ENCODE measurements at places on chromosomes 12 and 14.

DNA sequence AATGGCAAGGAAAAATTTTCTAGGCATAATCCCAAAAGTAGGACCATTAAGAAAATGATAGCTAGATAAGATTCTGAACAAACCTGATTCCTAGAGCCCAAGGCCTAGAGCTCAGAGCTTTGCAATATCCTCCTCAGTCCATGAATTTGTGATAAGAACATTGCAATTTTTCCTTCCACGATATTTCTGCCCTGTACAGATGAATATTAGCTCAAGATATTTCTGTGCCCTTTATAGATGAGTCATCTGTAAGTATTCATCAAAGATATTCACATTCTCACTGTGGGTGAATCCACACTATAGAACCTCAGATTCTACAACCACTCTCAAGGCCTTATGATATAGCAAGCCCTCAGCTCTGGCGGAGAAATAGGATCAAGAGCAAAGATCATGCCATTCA is 37.5 kb downstream of the EAPP start:
- DNase-seq: no peak

- no peak for DNase-seq
Observed at GRCh38 chr14:73879027-73879426, 7.6 kb upstream of the ZNF410 start.

DNA sequence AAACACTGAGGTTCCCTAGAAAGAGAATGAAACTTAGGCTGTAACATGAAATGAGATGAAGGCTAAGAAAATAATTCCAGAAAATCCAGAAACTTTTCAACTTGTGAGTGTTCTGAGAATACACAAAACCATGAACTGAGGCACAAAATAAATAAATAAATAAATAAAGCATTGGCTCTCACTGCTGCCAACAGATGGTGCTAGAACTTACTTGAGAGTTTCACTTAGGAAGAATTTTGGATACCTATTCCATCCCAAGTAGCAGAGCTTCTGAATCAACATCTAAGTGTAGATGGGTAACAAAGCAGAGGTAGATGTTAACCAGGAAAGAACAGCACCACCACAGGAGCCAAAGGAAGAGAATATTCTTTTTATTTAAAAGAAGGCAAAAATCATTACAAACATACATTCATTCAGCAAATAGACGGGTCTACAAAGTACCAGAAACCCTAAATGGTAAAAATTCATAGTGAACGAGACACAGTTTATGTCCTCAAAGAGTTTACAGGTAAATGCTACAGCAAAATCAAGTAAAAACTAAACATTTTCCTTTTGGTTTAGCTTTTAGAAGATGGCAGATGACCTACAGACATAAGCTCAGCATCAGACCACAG is 16.7 kb downstream of the EPS8 start:
- no peak for DNase-seq

GRCh38 chr12:108093209-108093608 is 35.9 kb upstream of the WSCD2 start:
- DNase-seq: no peak

GRCh38 chr14:104634138-104634760 is 29.7 kb upstream of the TMEM179 start:
- DNase-seq: no peak

GRCh38 chr14:100828031-100828769 is 2.3 kb downstream of the MEG3 start:
- DNase-seq: no peak

- no peak for DNase-seq
Observed at GRCh38 chr12:19669793-19670192, 230.5 kb downstream of the AEBP2 start.

- DNase-seq: no peak
Observed at GRCh38 chr12:120830052-120830940, 73.9 kb downstream of the SPPL3 start.

- no peak for DNase-seq
Observed at GRCh38 chr14:83594874-83595273, 1935.1 kb upstream of the FLRT2 start.

GRCh38 chr12:126346087-126346486 is 1280.9 kb downstream of the AACS start:
- no peak for DNase-seq

- DNase-seq: no peak
Observed at GRCh38 chr12:12483438-12483837, 79.2 kb downstream of the DUSP16 start.

DNA sequence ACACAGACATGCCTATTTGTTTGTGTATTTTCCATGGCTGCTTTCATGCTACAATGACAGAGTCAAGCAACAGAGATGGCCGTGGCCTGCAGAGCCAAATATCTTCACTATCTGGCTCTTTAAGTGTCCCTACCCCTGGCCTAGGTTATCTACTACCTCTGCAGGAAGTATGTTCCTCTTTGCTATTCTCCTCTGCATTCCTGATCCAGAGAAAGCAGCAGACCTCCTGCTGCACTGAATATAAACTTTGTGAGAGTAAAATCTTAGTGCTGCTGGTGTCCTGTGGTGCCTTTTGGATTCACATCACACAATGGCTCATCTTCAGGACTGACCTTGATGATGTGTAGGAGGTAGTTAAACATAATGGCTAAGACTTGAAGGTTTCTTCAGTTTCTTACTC is 233.4 kb downstream of the IPO8 start:
- DNase-seq: no peak

DNA sequence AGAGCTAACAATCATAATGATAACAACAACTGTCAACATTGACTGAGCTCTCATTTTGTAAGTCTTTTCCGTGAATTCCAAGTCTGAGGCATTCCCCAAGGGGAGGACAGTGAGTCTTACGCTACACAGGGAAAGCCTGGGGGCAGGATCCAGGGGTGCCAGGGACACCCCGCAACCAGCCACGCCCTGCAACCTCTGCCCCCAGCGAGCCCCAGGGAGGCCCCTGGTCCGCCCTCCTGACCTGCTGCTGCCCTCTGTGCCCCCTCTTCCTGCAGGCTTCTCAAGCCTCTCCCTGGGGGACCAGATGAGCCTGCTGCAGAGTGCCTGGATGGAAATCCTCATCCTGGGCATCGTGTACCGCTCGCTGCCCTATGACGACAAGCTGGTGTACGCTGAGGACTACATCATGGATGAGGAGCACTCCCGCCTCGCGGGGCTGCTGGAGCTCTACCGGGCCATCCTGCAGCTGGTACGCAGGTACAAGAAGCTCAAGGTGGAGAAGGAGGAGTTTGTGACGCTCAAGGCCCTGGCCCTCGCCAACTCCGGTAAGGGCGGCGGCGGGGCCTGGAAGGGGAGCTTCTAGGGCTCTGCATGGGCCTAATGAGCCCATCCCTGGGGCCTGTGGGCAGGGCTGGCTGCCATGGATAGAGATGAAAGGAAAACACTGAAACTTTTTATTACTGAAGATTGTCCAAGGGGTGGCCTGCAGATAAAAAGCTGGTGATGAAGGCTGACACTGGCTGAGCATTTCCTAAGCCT is 115.4 kb downstream of the ESRRB start:
- no peak for DNase-seq

GRCh38 chr14:101440496-101440895 is 120.8 kb upstream of the DIO3 start:
- DNase-seq: no peak

DNA sequence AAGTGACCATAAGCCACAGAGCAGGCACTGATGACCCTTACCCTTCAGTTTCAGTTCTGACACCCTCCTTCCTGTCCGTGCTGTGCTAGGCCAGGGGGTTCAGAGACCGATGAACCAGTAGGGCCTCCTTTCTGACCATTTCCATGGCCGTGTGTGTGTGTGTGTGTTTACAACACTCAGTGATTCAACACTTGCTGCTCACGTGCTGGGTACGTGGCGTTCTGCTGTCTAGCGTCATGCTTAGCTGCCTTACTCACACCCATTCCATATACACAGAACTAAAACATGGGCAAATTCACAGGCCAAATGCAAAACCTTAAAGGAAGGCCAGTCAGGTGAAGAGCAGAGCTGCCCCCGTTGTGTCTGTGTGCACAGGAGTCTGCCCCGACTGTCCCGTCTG is 67.5 kb downstream of the DNAH10 start:
- no peak for DNase-seq

- DNase-seq: no peak
Observed at GRCh38 chr14:29242755-29243754, 476.5 kb downstream of the FOXG1 start.

DNA sequence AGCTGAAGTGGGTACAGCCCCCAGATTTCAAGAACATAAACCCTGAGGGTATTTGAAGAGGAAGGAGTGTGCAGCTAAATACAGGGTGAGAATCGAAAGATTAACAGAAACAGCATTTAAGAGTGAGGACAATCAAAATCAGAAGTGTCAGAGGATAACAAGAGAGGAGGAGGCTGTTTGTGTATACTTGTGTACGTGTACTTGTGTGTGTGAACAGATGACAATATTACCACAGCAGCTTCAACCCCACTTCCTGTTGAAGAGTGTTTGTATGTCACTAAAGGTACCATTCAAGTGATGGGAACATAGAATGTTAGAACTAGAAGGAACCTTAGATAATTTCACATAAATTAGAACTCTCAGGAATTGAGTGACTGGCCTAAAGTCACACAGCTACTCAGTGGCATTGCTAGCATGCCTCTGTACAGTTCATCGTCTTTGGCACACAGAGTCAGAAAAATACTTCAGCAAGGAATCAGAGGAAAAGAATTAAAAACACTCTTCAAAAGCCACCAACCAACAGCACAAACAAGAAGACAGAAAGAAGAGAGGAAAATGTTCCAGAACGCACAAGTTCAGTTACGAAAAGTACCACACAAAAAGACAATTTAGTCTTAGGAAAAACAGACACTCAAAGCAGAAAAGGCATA is 164.3 kb upstream of the BCL2L14 start:
- no peak for DNase-seq

GRCh38 chr12:81257947-81258551 is 180.2 kb downstream of the ACSS3 start:
- no peak for DNase-seq

DNA sequence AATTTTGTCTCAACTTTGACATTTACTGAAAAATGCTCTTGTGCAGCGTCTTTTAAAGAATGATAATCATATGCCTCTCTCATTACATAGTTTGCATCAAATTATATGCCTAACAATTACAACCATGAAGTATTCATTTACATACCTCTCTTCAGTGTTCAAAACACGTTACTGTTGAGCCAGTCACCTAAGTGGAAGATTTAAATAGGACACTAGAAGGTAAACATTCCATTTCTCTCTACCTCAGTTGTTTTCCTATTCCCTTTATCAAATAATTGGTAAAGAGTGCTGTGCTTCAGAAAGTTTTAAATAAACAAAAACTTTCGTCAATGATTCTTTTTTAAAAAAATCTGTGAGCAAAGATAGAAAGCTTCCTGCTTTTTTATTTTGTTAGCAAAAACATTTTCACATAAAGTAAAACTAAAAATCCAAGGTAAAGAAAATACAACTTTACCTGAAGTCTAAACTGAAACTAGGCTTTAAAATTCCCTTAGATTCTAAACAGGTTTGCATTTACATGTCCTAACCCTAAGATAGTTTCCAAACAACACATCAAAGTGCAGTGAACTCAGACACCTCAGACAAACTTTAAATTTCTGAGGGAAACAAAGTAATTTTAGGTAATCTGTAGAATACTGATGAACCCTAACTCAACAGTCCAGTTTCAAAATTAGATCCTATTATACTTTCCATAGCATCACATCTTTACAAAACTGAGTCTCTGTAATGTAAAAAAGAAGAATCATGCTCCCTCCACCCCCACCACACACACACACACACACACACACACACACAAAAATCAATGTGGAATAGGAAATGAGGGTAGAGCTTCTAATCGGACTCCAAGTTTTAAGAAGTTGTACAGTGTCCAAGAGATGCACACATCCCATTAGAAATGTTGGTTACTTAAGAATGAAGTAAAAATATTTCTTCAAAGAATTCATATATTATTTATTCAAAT is 46.2 kb downstream of the PAWR start:
- no peak for DNase-seq
